Left lung (tissue), 14 donors: ENCODE measurements at places on chromosomes 3 and 15. TPM values are rescaled to one million over a fixed set of nuclear protein-coding genes. Genes with fewer than 3 reads are reported as not detected.

GRCh38 chr15:46266661-46267060, 631.8 kb downstream of the SQOR start:
- no peak for DNase-seq
- H3K4me1 ChIP-seq: no peaks in the 10 kb centered on the region
- H3K36me3 ChIP-seq: no peaks in the 10 kb centered on the region
- H3K4me3 ChIP-seq: no peak overlapping the region
- no peak overlapping the region for H3K27ac ChIP-seq

DNA sequence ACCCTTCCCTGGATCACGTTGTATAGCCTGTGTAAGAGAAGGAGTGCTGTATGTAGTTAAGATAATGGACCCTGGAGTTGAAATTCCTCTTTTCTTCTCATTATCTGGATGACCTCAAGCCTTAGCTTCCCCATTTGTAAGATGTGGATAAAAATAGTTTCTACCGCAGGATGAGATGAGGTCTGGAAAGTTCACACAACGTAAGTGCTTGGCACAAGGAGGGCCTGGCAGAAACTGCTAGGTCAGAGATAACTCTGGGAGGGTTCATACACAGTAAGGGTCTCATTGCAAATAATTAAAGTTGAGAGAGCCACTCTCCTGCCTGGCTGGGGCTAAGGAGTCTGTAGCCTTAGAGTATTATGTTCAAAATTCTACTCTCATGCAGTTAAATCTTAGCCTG, 214.4 kb downstream of the LRTM1 start:
- H3K4me3 ChIP-seq: no peak overlapping the region
- H3K27ac ChIP-seq: no peak overlapping the region

DNA sequence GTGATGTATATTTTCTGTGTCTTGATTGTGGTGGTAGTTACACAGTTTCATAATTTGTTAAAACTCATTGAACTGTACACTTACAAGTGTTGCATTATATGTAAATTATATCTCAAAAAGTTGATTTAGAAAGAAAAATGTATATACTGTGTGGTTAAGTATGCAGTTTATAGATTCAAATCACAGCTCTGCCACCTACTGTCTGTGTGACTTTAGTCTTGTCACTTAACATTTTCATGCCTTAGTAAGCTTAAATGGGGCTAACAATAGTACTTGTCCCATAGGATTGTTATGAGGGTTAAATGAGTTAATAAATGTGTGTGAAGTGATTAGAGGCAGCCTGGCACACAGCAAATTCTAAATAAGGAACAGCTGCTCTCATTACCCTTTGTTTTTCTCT, 120.9 kb upstream of the P2RY1 start:
- peaks cover 2% of the 10 kb centered on the region for H3K4me1 ChIP-seq
- no peaks in the 10 kb centered on the region for H3K27me3 ChIP-seq
- H3K27ac ChIP-seq: no peak overlapping the region
- H3K4me3 ChIP-seq: no peak overlapping the region
- DNase-seq: no peak
- H3K36me3 ChIP-seq: no peaks in the 10 kb centered on the region

DNA sequence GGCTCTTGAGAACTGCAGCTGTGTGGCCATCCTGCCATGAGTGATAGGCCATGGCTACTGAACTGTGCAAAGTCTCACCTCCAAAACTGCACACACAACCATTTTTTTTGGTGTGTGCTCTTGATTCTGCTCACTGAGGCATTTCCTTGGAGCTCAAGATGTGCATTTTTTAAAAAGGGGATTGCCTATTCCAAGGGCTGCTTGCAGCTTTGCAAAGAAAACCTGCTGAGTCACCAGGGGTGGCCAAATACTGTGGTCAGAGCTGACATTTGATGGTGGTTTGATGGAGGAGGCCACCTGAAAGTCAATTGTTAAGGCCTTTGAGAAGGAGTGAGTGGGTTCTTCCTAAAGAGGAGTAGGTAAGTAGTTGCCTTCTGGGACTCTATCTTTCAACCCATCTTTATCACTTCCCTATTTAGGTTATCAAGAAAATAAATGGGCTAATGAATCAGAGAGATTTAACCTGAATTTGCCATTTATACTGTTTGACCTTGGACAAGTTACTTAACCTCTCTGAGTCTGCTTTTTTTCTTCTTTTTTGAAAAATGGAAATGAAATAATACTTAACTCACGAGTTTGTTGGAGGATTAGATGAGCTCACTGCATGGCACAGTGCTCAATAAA, 87.9 kb downstream of the CHST2 start:
- H3K4me3 ChIP-seq: no peak overlapping the region
- H3K36me3 ChIP-seq: no peaks in the 10 kb centered on the region
- no peak overlapping the region for H3K27ac ChIP-seq
- DNase-seq: no peak
- no peaks in the 10 kb centered on the region for H3K27me3 ChIP-seq
- no peaks in the 10 kb centered on the region for H3K4me1 ChIP-seq

FMN1 gene
- total RNA-seq: 32.6 TPM

GRCh38 chr3:44687898-44688297, 24.6 kb upstream of the ZNF502 start:
- H3K4me3 ChIP-seq: no peak overlapping the region
- H3K27me3 ChIP-seq: peaks cover 23% of the 10 kb centered on the region
- no peaks in the 10 kb centered on the region for H3K36me3 ChIP-seq
- peak overlapping the region; percentile 62 for H3K27ac ChIP-seq

DNA sequence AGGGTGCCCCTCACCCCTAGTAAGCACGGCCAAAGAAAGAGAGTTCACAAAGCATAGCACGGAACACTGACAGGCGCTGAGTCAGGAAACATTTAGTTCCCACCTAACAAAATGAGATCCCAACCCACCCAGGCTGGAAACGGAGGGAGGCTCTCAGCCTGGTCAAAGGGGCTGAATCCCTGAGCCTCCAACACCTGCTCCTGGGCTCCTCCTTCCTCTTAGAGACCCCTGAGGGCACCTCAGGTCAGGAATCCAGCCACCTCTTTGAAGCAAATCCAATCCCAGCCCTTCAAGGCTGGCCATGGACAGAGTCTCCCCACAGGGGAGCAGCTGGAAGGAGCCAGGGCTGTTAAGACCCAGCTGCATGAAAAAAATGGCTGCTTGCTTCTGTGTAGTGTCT, 154.4 kb upstream of the HES1 start:
- DNase-seq: no peak
- peaks cover 7% of the 10 kb centered on the region for H3K4me1 ChIP-seq
- no peak overlapping the region for H3K4me3 ChIP-seq
- no peak overlapping the region for H3K27ac ChIP-seq
- H3K27me3 ChIP-seq: no peaks in the 10 kb centered on the region

DNA sequence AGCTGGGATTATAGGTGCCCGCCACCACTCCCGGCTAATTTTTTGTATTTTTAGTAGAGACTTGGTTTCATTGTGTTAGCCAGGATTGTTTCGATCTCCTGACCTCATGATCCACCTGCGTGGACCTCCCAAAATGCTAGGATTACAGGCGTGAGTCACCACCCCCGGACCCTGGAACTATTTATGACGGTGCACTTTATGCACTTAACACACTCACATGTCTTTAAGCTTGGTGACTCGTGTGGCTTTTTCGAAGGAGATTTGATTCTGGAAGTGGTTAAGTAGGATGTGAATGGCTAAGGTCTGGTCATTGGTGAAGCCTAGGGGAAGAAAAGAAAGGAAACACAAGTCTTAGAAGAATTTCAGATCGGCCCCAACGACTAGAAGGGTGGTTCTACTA, 20.3 kb downstream of the BBS4 start:
- no peak for DNase-seq
- no peak overlapping the region for H3K27ac ChIP-seq
- no peaks in the 10 kb centered on the region for H3K4me1 ChIP-seq
- no peak overlapping the region for H3K4me3 ChIP-seq

IL17RE gene
- total RNA-seq: 22.5 TPM

- no peaks in the 10 kb centered on the region for H3K4me1 ChIP-seq
- no peak for DNase-seq
- H3K4me3 ChIP-seq: no peak overlapping the region
- no peaks in the 10 kb centered on the region for H3K36me3 ChIP-seq
- H3K27me3 ChIP-seq: no peaks in the 10 kb centered on the region
- no peak overlapping the region for H3K27ac ChIP-seq
Measured at GRCh38 chr3:68874551-68875348, 57.6 kb downstream of the TAFA4 start.

- DNase-seq: peak; percentile 84
- peak overlapping the region; percentile 45 for H3K27ac ChIP-seq
- peak overlapping the region; percentile 28 for H3K4me3 ChIP-seq
- peaks cover 16% of the 10 kb centered on the region for H3K4me1 ChIP-seq
Measured at GRCh38 chr3:33658991-33659848, 58.8 kb downstream of the CLASP2 start.

DNA sequence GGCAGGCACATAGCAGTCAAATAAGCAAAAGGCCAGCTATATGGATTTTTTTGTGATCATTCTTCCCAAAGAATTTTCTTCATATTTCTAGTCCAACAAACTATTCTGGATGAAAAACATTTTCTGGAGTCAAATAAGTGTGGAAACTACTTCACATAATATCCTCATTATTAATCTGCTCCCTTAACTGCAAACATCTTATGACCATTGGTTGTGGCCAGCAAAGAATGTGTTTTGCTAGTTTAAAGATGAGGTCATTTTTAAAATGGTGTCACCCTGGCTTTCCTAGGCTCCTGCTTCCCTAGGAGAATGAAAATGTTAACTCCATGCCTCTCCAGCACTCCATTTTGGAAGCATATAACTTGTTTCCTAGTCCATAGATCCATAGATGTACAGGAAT, 118.8 kb downstream of the SST start:
- H3K4me3 ChIP-seq: no peak overlapping the region
- DNase-seq: no peak
- H3K36me3 ChIP-seq: no peaks in the 10 kb centered on the region
- peaks cover 4% of the 10 kb centered on the region for H3K27me3 ChIP-seq
- no peak overlapping the region for H3K27ac ChIP-seq

CRYGS gene
- total RNA-seq: 3.7 TPM

DNA sequence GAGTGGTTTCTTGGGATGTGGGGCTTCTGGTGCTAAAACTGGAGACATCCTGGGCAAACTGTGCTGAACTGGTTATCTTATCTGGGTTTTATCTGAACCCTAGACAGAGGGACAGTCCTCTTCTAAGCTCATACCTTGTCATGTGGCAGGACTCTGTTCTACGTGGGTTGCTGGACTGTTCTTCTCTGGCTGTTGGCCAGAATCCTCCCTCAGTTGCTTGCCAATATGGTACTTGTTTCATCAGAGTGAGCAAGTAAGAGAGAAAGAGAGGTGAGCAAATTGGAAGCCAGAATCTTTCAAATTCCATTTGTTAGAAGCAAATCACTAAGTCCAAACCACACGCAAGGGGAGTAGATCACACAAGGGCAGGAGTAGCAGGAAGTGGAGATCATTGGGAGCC, 291.5 kb upstream of the TBL1XR1 start:
- H3K27ac ChIP-seq: no peak overlapping the region
- no peaks in the 10 kb centered on the region for H3K4me1 ChIP-seq
- no peak for DNase-seq
- no peak overlapping the region for H3K4me3 ChIP-seq
- H3K27me3 ChIP-seq: no peaks in the 10 kb centered on the region
- no peaks in the 10 kb centered on the region for H3K36me3 ChIP-seq

- no peaks in the 10 kb centered on the region for H3K36me3 ChIP-seq
- no peak for DNase-seq
- H3K4me3 ChIP-seq: no peak overlapping the region
- no peak overlapping the region for H3K27ac ChIP-seq
- peaks cover 23% of the 10 kb centered on the region for H3K4me1 ChIP-seq
- H3K27me3 ChIP-seq: no peaks in the 10 kb centered on the region
Measured at GRCh38 chr3:30221619-30222018, 384.8 kb upstream of the TGFBR2 start.

GRCh38 chr3:38297947-38298711, 16.0 kb downstream of the SLC22A14 start:
- no peak overlapping the region for H3K4me3 ChIP-seq
- no peaks in the 10 kb centered on the region for H3K4me1 ChIP-seq
- H3K27me3 ChIP-seq: no peaks in the 10 kb centered on the region
- H3K27ac ChIP-seq: no peak overlapping the region

- H3K27ac ChIP-seq: no peak overlapping the region
- no peak overlapping the region for H3K4me3 ChIP-seq
- H3K36me3 ChIP-seq: no peaks in the 10 kb centered on the region
- H3K4me1 ChIP-seq: peaks cover 6% of the 10 kb centered on the region
Measured at GRCh38 chr3:20111836-20112235, 71.6 kb downstream of the KAT2B start.

CISH gene
- total RNA-seq: 55.2 TPM

DNA sequence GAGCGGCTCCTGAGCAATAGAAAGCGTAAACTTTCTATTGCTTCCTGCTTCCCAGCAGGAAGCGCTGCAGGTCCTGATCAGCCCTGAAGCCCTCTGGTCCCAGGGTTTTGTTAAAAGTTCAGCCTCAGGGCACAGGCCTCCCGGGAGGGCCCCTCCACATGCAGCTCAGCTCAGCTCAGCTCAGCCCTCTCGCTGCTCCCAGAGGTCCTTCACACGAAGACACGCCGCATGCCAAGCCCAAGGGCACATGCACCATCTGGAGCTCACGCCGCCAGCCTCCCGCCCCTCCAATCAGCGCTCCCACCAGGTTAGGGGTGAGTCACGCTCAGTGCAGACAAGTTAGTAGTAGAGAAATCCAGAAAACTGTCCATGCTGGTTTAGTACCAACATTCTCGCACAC, 12.7 kb downstream of the TKT start:
- H3K4me3 ChIP-seq: no peak overlapping the region
- H3K27ac ChIP-seq: peak overlapping the region; percentile 77
- no peaks in the 10 kb centered on the region for H3K36me3 ChIP-seq

ANKRD63 gene
- not detected for total RNA-seq

CCDC33 gene
- 3.2 TPM for total RNA-seq

DNA sequence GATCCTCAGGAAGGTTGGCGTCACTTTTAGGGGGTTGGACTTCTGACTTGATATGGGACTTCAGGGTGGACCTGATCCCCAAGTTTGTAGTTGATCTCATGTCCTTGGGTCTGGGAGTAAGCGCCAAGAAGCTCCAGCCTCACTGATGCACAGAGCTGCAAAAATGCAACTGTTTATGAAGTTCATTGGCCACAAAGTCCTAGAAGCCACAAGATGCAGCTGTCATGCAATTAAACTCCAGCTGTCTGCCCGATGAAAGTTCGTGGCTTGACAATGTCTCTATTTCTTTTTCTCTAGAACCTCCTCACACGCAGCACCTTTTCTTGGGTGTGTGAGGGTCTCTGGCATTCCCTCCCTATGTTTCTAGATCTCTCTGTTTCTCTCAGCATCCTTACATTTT, 9.2 kb upstream of the ACAN start:
- H3K36me3 ChIP-seq: no peaks in the 10 kb centered on the region
- H3K4me1 ChIP-seq: no peaks in the 10 kb centered on the region
- no peak overlapping the region for H3K4me3 ChIP-seq

SLC6A20 gene
- 17.0 TPM for total RNA-seq

- peaks cover 11% of the 10 kb centered on the region for H3K4me1 ChIP-seq
- peaks cover 22% of the 10 kb centered on the region for H3K36me3 ChIP-seq
Measured at GRCh38 chr3:44355362-44356033, 16.9 kb downstream of the TCAIM start.
